ENCODE measurements at places on chromosomes 7 and 10. TPM values are rescaled to one million over a fixed set of nuclear protein-coding genes. Genes with fewer than 3 reads are reported as not detected.

The BNIP3 gene
- total RNA-seq, result 197 TPM

The SH2D4B gene
- total RNA-seq, result not detected

The PLEKHS1 gene
- not detected for total RNA-seq

The DGKI gene
- total RNA-seq, result 7.9 TPM

The TBXAS1 gene
- total RNA-seq, result 0.21 TPM

The TTYH3 gene
- 29.1 TPM for total RNA-seq

The FZD8 gene
- total RNA-seq, result 5.2 TPM

The RAPGEF5 gene
- total RNA-seq, result 0.24 TPM

The NRAP gene
- 5.6 TPM for total RNA-seq

The SHH gene
- 0.08 TPM for total RNA-seq

DNA sequence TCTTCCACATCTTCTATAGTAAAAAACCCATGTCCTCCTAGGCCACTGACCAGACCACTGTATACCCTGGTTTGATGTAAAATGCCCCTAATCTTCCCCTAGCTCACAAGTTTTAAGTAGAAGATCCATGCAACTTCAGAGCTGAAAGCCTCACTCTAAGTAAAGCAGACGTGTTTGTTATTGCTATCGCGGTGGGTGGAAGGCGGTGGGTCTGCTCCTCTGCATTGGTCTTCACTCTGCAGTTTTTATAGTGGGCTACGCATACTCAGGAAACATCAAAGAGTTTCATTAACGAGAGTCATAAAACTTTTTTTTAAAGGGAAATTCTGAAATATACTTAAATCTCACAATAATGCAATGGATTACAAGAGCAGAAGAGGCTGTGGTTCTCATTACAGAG lies 91.7 kb downstream of the ATE1 start:
- no peak for DNase-seq

- DNase-seq, result peak; percentile 71
These were observed 44.3 kb downstream of the MACC1 start for GRCh38 chr7:20172736-20173334.

DNA sequence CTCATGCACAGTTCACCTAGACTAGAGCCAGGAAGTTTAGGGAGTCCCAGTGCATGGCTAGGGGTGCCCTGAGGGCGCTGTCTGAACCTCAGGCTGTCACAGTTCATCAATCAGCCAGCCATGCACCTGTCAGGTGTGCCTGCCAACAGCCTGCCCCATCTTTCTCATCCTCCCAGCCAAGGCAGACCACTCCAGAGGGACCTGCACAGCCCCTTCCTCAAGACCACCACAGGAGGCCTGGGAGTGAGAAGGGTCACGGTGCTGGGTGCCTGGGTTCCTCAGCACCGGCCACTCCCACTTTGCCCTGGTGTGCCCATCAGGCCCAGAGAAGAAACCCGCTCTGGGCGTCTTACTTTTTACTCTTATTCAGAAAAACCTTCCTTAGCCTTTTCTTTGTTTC lies 8.4 kb downstream of the ATP6V1F start:
- DNase-seq, result no peak

DNA sequence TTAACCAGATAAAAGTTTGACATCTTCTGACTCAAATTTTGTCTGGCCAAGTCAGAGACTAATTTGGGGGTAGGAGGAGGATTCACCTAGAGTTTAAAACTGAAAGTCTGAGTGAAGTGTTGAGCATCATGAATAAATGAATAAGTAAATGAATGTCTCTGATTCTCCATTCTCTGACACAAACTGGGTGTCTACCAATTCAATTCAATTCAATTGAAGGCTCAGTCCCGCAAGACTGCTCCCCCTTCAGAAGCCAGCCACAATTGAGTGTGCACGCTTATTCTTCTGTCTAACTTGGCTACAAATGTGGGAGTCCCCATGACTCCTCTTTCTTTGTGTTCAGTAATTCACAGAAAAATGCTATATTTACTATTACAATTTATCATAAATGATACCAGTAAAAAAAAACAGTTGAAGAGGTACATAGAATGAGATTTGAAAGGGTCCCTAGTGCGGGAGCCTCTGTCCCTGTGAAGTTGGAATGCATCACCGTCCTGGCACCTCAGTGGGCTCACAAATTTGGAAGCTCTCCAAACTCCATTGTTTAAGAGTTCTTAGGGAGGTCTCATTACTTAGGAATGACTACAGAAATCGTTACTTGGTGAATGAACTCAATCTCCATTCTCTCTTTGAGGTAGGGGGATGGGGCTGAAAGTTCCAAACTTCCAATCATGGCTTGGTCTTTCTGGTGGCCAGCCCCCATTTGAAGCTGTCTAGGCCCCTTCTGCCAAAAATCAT lies 243.7 kb upstream of the PHYHIPL start:
- no peak for DNase-seq

GRCh38 chr10:113780681-113781250 lies 29.3 kb downstream of the PLEKHS1 start:
- DNase-seq, result no peak

GRCh38 chr7:44534501-44534900 lies 6.6 kb downstream of the NPC1L1 start:
- peak; percentile 38 for DNase-seq

DNA sequence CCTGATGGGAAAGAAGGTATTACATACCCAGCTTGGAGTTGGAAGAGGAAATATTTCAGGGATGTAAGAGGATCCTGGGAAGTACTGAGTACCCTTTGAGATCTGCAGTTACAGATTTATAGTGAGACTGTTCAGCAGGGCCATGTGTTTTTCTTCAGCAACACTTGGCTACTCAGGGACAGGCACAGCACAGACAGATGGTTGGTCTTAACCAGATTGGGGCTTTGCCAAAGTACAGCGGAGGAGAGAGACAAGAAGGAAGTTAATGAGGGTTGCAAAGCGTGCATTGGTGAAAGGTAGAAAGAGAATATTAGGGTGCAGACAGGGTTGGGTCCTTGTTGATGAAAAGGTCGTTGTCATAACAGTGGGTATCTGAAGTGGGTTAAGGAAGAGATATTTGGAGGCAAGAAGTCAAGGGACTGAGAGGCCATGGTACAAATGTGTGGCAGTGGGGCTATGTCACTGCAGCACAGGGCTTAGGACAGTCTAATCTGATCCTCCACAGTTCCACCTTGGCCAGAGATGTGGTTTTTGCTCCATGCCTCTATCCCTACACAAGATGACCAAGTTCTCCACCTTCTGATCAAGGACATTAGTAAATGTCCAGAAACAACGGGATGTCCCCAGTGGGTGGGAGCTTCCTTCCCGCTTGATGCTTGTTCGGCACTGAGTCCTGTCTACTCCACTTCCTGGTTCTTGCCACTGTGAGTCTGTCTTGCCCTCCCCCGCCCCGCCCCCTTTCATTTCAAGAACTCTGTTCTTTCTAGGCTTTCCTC lies 18.9 kb upstream of the DNAJC1 start:
- DNase-seq, result no peak

GRCh38 chr7:4613846-4614548 lies 68.1 kb upstream of the FOXK1 start:
- DNase-seq, result peak; percentile 91

DNA sequence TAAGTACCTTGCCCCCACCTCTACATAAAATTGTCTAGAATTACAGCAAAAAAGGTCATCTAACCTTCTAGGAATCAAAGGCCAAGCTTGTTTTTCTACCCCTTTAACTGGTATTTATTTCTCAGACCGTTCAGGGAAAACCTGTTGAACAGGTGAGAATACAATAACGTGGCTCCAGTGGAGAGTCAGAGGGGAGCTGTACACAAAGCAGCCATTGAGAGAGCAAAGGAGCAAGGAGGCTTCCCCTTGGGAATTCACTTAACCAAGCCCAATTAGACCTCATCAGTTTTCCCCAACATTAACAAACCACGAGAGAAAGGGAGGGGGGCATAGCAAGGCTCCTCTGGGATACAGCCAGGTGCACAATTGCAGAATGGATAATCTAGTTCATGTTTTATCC lies 101.9 kb downstream of the ELMO1 start:
- DNase-seq, result no peak

GRCh38 chr10:114403541-114404161 lies 651 bp downstream of the AFAP1L2 start:
- DNase-seq, result no peak

DNA sequence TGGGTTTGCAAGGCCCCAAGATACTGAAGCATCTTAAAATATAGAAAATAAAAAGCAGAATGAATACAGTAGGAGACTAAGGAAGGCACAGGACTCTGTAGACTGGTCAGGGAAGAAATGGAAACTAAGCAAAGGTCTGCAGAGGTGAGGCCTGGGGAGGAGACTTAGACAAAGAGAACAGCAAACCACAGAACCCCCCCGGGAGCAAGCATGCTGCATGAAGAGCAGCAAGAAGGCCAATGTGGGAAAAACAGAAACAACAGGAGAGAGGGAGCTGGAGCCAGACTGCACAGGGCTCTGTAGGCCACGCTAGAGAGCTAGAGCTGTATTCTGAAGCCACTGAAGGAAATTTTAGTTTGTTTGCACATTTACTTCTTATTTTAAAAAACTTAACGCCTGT lies 45.7 kb upstream of the ARID5B start:
- DNase-seq, result no peak

GRCh38 chr10:44968500-44969400 lies 9.1 kb downstream of the RASSF4 start:
- DNase-seq, result peak; percentile 69

- no peak for DNase-seq
These were observed 337.1 kb upstream of the FOXK1 start for GRCh38 chr7:4345004-4345403.

DNA sequence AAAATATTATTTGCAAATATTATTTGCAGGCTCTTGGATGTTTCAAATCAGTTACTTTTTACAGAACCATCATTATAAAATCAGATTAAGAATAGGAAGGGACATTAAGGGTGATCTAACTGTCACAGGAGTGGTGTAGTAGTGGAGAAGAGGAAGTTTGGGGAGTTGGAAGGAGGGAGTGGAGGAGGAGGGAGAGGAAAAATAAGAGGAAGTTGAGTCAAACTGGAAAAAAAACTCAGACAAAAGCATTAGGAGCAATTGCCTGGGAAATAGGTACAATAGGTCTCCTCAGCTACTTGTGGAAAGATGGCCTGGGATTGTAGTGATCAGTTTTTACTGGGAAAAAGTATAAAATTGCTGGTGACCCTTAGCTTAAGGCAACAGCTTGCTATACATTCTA lies 77.7 kb upstream of the GPR37 start:
- no peak for DNase-seq

- DNase-seq, result no peak
These were observed 820.8 kb downstream of the TYW1 start for GRCh38 chr7:67817481-67817880.

GRCh38 chr10:5453749-5454489 lies 41.6 kb downstream of the NET1 start:
- DNase-seq, result no peak

DNA sequence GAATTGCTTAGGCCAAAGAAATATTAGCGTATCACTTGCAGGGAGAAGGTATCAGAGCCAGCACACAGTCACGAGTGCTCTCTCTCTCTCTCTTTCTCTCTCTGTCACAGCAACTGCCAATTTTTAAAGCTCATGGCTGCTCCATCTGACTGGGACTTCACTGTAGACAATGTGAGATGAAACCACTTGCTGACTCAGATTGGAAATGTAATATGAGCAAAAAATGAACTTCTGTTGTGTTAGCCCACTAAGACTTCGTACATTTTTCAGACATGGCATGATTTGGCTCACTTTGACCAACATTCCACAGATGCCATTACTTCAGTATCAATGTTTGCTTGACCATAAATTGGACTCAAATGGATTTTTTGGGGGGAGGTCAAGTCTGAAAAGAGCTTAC lies 68.1 kb downstream of the DGKB start:
- DNase-seq, result peak; percentile 81

- DNase-seq, result no peak
These were observed 721.1 kb downstream of the KCNMA1 start for GRCh38 chr10:76916536-76916935.

Measured in myocyte (in vitro differentiated cells).